ENCODE measurements at places on chromosomes 12 and 14.

DNA sequence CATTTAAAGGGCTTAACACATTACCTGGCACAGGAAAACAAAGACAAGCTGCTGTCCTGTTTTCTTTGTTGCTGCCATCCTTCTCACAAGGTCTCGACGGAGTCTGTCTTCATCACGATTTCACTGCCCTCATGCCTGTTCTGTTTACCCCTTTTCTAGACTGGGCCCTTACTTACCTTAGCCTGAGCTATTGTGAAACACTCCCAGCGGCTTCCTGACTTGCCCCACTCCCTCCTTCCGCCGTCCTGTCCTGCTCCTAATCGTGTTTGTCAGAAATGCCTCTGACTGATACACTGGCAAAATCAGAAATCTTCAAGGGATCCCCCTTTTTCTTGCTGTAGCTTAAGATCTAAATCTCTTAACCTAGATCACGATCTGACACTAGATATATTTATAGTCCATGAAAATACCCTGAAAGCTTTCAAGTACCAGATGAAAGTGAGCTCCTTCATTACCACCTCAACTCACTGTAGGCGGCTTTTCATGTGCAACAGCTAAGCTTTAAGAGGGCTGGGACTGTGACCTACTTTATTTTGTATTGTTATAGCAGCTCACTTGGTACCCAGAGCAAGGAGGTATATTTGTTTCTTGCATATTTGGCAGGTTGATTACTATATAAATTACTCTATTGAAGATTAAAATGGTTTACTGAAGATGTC is 32.1 kb downstream of the TECPR2 start:
- no peak for DNase-seq

DNA sequence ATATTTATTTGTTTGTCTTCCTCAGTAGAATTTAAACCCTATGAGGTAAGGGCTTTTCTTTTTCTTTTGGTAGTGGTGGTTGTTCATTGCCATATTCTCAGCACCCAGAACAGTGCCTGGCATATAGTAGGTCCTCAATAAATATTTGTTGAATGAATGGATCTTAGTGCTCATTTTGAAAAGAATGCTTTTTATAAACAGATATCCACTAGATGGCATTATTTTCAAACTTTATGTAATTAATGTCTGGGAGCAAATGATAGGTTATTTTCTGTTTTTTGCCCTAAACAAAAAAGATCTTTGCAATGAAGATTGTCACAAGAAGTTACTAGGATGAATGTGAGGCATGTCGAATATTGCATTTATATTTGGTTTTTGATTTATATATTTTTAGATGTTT is 64.1 kb downstream of the RAD51B start:
- DNase-seq = no peak

- no peak for DNase-seq
These were observed 52.6 kb upstream of the RIC8B start for GRCh38 chr12:106721915-106722314.

GRCh38 chr12:48201091-48201490 is 2.0 kb downstream of the OR10AD1 start:
- no peak for DNase-seq

DNA sequence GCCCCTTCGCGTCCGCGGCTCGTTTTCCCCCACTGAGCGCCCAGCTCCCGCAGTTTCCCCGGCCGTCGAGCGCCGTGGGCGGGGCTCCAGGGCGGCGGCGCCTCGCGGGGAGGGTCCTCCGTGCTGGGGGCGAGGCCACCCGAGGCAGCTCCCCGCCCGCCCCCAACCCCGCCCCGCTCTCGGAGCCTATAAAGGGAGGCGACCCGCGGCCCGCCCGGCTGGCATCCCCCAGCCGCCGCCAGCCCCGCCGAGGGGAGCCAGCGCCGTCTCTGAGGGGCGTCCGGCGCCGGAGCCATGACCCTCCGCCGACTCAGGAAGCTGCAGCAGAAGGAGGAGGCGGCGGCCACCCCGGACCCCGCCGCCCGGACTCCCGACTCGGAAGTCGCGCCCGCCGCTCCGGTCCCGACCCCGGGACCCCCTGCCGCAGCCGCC is at the start of gene TAMALIN:
TSS of gene TAMALIN (plus strand) at position 221 of the 432 bp plus-strand sequence. CDS start at position 295, 74 bp downstream.
- DNase-seq = peak; percentile 73

All from lower lobe of right lung (tissue), 2 donors.